ENCODE measurements at places on chromosomes 2 and 18.

GRCh38 chr2:215784371-215784783 is 229.0 kb downstream of the MREG start:
- DNase-seq: no peak

GRCh38 chr2:102301867-102302362 is 9.4 kb upstream of the IL1RL1 start:
- DNase-seq: peak; percentile 67

- DNase-seq: no peak
Measured at GRCh38 chr2:95323347-95324155, 26.4 kb downstream of the KCNIP3 start.

DNA sequence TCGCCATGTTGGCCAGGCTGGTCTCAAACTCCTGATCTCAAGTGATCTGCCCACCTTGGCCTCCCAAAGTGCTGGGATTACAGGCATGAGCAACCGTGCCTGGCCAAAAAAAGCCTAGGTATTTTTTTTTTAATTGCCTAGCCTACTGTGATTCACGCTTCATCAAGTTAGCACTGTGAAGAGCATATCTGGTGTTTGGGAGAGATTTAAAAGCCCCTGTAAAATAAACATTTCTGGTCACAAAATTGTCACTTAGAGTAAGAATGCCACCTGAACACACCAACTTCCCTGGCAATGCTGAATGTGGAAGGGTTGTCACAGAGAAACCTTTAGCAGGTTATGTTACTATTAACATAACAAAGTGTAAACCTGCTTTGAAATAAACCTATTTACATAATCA is 39.7 kb upstream of the CHAC2 start:
- DNase-seq: no peak

- DNase-seq: no peak
Measured at GRCh38 chr2:231160701-231161100, 35.9 kb upstream of the HTR2B start.

Measured in CD4-positive, alpha-beta T cell treated with Interleukin-17A for 1 hour (primary cell).